Astrocyte (in vitro differentiated cells and primary cell): ENCODE measurements at places on chromosomes 4 and X. TPM values are rescaled to one million over a fixed set of nuclear protein-coding genes. Genes with fewer than 3 reads are reported as not detected.

- DNase-seq, result no peak
These were observed 158.2 kb downstream of the AREG start for GRCh38 chr4:74603186-74603585.

DNA sequence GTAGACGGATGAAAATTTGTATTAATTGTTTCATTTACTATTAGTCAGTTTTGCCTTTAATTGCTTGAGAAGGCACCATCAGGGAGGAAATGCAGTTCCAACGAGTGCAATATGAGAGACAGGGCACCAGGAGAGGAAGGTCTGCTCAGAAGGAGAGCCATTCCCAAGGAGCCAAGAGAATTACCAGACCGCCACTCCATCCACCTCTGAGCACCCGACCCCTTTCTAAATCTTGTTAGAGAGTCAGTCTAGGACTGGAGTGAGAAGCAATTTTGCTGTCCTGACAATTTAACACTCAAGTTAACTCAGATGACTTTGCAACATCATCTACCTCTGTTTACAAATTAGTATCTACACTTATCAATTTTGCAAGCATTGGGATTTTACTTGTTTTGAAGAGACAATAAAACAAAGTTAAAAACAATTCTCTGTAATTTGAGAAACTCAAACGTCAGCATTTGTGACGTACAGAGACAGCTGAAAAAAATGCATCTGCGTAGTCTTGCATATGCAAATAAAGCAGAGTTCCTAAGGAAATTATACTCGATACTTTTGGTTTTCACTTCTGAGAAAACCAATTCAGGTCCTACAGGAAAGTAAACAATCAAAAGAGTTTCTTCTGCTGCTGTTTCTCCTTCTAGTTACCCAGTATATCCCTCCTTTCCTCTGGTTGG is 1704.7 kb upstream of the TENM3 start:
- no peak for DNase-seq

The SHOX gene
- total RNA-seq, result not detected in 2 replicates

The DDIT4L gene
- total RNA-seq, result 0.14 and 1.5 TPM in 2 replicates

GRCh38 chr4:98775672-98776071 is 117.3 kb upstream of the TSPAN5 start:
- DNase-seq, result no peak

DNA sequence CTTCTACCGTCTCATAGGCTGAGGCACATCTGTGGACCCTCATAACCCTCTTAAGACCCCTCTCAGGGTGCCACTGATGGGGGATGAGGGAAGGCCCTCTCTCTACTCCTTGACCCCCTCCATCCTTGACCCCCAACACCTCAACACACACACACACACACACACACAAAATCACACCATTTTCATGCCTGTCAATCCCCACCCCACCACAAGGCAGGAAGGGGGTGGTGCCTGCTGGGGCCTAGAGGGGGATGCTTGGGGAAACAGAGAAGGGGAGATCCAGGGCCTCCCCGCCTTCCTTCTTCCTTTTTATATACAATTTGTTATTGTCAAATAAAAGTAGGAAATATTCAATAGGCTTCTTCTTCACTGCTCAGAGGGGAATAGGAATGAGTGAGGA is 1.2 kb upstream of the EBP start:
- DNase-seq, result no peak

GRCh38 chrX:71919431-71919830 is 8.8 kb downstream of the NHSL2 start:
- no peak for DNase-seq
